ENCODE measurements at places on chromosomes 2 and 18.

GRCh38 chr2:27271631-27272340 is 3.4 kb upstream of the DNAJC5G start:
- no peak for DNase-seq

GRCh38 chr2:229731363-229731762 is 17.0 kb upstream of the DNER start:
- DNase-seq, result no peak

- DNase-seq, result no peak
Observed at GRCh38 chr2:134248913-134249312, 5.0 kb upstream of the MGAT5 start.

GRCh38 chr2:241071677-241072111 is 30.4 kb downstream of the MTERF4 start:
- no peak for DNase-seq

DNA sequence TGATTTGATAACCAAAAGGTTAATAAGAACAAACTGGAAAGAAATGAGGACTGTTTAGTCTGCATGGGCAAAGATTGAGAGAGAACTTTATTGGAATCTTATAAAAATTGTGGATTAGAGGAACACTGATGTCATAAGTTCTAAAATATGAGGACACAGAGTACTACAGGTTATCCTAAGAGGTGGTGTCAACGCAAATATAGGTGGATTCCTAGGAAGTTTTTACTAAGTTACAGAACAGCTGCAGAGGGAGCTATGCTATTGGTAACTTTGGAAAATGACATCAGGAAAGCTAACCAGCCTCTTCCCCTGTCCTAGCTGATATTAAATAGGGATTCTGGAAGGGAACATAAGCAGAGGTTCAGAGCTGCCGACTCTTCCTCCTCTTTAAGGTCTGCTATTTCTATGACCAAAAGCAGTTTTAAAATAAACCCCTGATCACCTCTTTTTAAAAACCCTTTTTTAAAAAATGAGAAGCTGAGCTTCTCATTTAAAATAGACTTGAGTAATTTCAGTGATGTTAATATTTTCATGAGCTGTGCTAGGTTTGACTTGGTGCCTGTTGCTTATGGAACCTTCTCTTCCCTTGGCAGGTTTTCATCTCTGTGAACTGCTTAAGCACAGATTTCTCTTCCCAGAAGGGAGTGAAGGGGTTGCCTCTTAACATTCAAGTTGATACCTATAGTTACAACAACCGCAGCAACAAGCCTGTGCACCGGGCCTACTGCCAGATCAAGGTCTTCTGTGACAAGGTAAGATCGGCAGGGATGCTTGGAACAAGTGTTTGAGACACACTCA is 34.2 kb downstream of the GRHL1 start:
- DNase-seq, result no peak

GRCh38 chr2:953975-954686 is 3.5 kb downstream of the SNTG2 start:
- no peak for DNase-seq

- no peak for DNase-seq
Observed at GRCh38 chr2:71570511-71570910, 117.2 kb downstream of the DYSF start.

Data from T follicular helper cell (primary cell).